ENCODE measurements at places on chromosomes 13 and 19.
A peak's percentile ranks its signal among the peaks of the same experiment; 100 is the strongest.

DNA sequence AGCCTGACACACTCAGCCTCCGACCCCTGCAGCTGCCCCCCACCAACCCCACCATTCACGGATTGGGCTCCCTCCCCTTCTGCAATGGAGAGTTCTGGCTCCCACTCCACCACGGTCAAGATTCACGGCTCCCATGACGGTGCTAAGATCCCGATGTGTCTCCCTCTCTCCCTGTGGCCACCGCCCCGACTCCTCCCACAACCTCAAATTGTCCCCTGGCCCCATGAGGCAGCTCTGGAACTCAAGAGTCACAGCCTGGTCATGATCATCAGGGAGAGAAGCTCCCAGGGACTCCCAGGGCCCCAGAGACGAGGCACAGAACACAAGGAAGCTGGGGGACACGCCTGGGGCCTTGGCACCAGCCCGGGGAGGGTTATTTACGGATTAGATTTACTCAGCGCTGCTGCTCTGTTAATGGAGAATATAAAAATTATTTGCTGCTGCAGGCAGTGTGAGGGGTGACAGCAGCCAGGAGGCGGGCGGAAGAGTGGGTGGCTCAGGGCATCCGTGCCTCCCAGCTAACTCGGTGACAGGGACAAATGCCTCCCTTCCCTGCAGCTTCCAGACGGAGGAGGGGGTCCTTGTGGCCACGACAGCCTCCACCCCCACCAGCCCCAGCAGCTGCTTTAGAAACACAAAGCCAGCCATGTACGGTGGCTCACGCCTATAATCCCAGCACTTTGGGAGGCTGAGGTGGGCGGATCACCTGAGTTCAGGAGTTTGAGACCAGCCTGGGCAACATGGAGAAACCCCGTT lies 184.2 kb downstream of the PTPRS start:
- no peak for DNase-seq

- peak; percentile 45 for DNase-seq
These were observed 3.0 kb downstream of the PRKD2 start for GRCh38 chr19:46713781-46714443.

DNA sequence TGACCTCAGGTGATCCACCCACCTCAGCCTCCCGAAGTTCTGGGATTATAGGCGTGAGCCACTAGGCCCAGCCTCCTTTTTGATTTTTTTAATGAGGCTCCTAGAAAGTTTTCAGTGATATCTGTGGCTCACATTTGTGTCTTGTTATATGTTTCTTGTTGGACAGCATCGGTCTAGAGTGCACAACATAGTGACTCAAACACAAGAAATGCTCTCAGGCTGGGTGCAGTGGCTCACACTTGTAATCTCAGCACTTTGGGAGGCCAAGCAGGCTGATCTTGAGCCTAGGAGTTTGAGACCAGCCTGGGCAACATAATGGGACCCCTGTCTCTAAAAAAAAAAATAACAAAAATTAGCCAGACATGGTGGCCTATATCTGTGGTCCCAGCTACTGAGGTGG lies 8.2 kb downstream of the PHF11 start:
- DNase-seq = no peak

DNA sequence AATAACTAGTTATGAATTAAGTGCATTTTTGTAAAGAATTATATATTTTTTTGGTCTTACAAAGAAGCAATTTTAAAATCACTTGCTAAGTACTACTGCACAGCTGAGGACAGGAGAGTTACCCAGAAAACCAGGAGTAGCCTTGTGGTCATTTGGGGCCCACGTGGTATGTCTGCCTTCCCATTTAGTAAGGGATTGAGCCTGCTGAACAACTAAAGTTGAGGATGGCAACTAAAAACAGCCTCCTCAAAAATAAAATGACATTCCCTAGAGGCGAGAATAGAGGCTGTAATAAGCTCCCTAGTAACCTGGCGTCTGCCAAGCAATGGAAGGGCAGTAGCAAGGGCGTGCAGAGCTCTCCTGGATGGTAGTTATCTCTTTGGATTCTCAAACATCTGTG lies 36.3 kb downstream of the DOCK9 start:
- DNase-seq = no peak

GRCh38 chr13:50788551-50789210 lies 54.8 kb downstream of the DLEU7 start:
- no peak for DNase-seq

DNA sequence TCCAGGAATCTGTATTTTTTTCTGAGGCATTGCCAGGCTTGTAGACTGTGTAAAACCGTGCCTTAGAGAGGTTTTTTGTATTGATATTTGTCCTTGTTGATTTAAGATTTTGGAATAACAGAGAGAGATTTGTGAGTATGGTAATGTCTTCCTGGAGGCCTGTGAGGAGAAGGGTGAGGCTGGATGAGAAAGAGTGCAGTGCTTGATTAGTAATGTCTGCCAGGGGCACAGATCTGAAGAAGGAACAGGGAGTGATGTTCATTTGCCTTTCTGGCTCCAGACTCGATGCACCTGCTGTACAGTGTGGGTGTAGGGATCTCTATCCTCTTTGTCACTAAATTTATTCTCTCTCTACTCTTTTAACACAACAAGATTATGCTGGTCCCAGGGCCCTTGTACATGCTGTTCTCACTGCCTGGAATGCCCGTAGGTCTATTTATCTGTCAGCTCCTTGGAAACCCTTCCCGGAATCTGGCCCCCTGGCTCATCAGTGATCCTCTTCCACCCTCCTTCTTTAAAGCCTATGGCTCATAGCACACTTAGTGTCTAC lies 4.2 kb downstream of the FIZ1 start:
- no peak for DNase-seq

GRCh38 chr13:80469853-80470381 lies 129.0 kb upstream of the SPRY2 start:
- DNase-seq = no peak

GRCh38 chr13:109985871-109986450 lies 199.6 kb upstream of the IRS2 start:
- no peak for DNase-seq

DNA sequence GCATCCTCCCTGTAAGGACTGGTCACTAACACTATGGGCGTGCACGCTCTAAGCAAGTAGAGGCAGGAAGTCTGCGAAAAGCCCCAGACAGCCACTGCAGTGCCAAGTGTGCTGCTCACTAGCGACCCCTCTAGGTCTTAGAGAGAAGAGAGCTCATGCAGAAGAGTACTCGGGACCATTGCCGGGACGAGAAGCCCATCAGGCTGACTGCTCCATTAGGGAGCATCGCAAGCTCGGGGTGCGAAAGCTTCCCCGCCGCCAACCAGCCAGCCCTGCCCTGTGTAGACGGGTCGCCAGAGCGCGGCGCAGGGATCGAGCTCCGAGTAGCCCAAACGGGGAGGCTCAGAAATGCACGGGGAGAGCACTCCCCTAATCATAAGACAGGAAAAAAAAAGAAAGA lies 16.6 kb downstream of the POU4F1 start:
- DNase-seq = no peak

GRCh38 chr13:46184277-46184699 lies 2.3 kb upstream of the LCP1 start:
- DNase-seq = peak; percentile 62

DNA sequence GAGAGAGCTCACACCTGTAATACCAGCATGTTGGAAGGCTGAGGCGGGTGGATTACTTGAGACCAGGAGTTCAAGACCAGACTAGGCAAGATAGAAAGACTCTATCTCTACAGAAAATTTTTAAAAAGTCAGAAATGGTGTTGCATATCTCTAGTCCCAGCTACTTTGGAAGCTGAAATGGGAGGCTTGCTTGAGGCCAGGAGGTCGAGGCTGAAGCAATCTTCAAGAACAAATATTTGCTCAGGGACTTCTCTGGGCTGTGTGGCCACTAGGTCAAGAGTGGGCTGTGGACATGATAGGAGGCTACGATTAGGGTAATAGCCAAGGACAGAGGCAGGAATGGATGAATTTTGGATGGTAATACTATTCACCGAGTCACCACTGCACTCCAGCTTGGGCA lies 135.8 kb upstream of the PEG3 start:
- DNase-seq = no peak

DNA sequence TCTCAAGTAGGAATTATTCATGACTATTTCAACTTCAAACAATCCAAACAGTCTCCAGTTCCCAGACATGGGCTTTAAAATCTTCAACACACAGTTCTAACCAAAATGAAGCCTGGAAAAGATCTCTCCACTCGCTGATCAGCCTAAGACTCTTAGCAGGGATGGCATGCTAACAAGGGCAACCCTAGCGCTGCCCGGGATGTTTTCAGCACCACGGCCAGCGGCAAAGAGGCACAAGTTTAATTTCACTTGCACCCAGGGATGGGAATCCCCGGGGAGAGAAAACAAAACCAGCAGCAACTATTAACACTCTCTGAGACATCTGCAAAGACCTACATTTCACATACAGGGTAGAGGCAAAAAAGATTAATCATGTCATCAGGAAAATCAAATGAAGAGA lies 43.0 kb downstream of the CACNA1A start:
- DNase-seq = no peak

DNA sequence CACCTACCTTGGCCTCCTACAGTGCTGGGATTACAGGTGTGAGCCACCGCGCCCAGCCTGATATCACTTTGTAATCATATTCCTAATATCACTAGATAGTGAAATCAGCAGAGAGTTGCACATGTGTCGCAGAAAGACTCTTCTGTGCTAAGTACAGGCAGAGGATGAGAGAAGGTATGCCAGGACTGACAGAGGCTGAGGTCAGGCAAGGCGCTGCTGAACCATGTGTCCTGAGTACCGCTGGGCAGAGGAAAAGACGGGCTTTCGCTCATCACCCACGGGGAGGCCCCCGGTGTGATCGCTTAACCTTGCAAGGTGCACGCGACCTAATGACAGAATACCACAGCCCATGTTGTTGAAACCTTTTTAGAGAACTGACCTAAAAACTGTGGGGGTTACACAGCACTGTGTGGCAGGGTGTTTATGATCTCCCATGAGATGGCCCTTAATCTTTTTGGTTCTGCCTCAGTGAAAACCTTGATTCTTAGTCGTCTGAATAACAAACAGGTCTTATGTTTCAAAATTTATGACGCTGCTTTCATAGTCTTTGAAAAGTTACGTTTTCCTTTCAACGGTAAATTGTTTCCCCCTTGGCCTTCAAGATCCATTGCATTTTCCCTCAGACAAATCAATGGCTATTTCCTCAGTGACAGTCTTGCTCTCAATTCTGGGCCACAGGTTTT lies 12.2 kb downstream of the GJA3 start:
- DNase-seq = no peak

DNA sequence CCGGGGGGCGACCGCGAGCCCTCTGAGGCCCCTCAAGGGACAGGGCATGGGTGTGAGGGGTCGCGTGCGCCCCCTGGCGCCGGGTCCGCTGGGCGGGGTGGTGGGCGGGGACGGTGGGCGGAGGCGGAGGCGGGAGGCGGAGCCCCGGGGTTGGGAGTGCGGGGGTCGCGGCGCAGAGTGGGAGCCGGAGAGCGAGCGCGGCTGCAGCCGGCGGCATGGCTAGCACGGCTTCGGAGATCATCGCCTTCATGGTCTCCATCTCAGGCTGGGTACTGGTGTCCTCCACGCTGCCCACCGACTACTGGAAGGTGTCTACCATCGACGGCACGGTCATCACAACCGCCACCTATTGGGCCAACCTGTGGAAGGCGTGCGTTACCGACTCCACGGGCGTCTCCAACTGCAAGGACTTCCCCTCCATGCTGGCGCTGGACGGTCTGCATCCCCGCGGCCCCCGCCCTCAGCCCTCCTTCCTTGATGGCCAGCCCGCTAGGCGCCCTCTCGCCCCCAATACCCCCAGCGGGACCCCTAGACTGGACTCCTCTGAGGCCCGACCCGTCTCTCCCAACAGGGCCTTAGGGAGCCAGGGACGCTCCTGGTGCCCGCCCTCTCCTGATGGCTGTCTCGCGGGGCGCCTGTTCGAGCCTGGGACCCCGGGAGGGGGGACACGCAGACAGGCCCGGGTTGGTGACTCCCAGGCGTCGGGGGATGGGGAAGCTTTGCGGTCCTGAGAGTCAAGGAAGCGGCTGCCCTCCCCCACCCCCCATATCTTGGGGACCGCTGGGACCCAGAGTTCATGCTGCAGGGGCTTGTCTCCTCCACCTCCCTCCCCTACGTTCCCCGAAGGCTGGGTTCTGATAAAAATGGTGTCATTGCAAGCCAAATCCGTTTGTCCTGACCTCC lies at the start of gene CLDN10:
Gene CLDN10, plus strand, starts transcription at position 182 of the 903 bp plus-strand sequence. Its CDS starts 34 bp downstream, at position 216.
- no peak for DNase-seq

- no peak for DNase-seq
These were observed 167.4 kb downstream of the KDM4B start for GRCh38 chr19:5136073-5136855.

DNA sequence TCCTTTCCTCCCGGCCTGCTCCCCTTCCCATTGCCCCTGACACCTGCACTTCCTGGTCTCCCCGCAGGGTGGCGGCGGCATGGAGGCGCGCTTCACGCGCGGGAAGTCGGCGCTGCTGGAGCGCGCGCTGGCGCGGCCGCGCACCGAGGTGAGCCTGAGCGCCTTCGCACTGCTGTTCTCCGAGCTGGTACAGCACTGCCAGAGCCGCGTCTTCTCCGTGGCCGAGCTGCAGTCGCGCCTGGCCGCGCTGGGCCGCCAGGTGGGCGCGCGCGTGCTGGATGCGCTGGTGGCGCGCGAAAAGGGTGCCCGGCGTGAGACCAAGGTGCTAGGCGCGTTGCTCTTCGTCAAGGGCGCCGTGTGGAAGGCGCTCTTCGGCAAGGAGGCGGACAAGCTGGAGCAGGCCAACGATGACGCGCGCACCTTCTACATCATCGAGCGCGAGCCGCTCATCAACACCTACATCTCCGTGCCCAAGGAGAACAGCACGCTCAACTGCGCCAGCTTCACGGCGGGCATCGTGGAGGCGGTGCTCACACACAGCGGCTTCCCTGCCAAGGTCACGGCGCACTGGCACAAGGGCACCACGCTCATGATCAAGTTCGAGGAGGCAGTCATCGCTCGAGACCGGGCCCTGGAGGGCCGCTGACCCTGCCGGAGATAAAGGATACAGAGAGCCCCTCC lies 1.7 kb downstream of the TRAPPC5 start:
- DNase-seq = no peak

GRCh38 chr13:110812121-110812868 lies 98.8 kb downstream of the ING1 start:
- no peak for DNase-seq

- no peak for DNase-seq
These were observed 3.6 kb downstream of the GPR4 start for GRCh38 chr19:45598267-45599001.

GRCh38 chr13:111518161-111518792 lies 197.8 kb downstream of the TEX29 start:
- DNase-seq = no peak

- DNase-seq = no peak
These were observed 9.4 kb upstream of the FAM124A start for GRCh38 chr13:51212758-51213157.

DNA sequence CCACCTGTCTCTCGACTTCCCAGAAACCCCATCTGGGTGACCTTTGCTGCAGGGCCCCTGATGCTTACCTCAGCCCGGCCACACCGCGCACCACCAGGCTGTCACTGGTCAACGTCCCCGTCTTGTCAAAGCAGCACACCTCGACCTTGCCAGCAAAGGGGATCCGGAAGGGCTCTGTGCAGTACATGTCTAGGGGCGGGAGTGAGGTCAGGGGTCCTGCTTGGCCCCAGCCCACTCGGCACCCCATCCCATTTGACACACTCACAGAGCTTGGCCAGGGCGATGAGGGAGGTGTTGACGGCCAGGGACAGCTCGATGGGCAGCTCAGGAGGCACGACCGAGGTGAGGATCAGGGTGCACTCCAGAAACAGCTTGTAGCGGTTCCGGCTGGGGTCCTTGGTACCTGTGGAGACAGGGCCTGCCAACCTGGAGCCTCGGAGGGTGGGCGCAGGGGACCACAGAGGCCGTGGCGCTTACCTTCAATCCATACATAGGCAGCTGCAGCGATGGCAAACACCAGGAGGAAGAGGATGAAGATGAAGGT lies 8.4 kb downstream of the ATP13A1 start:
- no peak for DNase-seq

GRCh38 chr19:46786236-46787039 lies 2.0 kb downstream of the SLC1A5 start:
- peak; percentile 79 for DNase-seq

Data from stimulated activated CD8-positive, alpha-beta memory T cell treated with anti-CD3 and anti-CD28 coated beads, Interleukin-2, amount 100 ng/mL, for 1 hour (primary cell).